ENCODE measurements at places on chromosomes 5 and 9.

- H3K36me3 ChIP-seq, result no peaks in the 10 kb centered on the region
- no peak overlapping the region for H3K27ac ChIP-seq
- DNase-seq, result no peak
- H3K4me1 ChIP-seq, result no peaks in the 10 kb centered on the region
- no peak overlapping the region for H3K4me3 ChIP-seq
These were observed 184.8 kb downstream of the MLLT3 start for GRCh38 chr9:20437476-20437875.

- H3K36me3 ChIP-seq, result no peaks in the 10 kb centered on the region
- H3K27ac ChIP-seq, result no peak overlapping the region
- peaks cover 16% of the 10 kb centered on the region for H3K27me3 ChIP-seq
- peaks cover 25% of the 10 kb centered on the region for H3K4me1 ChIP-seq
- no peak for DNase-seq
These were observed 523 bp upstream of the WWC1 start for GRCh38 chr5:168290902-168291341.

DNA sequence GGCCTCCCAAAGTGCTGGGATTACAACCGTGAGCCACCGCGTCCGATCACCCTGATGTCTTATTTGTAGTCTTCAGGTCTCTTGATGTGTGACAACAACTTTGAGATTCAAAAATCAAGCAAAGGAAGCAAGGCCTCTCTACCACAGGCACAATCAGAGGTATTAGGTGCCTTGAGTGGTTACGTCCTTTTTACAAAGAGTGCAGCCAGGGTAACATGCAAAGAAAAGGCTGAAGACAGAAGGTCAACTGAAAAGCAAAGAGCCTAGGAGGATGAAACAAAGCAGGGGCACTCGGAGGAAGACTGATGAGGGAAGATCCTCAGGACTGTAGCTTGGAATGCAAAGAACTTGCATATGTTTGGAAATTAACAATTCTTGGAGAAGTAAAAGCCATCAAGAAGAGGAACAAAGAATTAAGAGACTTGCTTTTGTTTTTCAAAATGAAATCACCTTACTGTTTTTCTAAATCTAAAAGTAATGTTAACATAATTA, 362.1 kb downstream of the EBF1 start:
- H3K4me1 ChIP-seq, result peaks cover 45% of the 10 kb centered on the region
- H3K27me3 ChIP-seq, result no peaks in the 10 kb centered on the region
- H3K36me3 ChIP-seq, result peaks cover 47% of the 10 kb centered on the region
- DNase-seq, result no peak
- H3K4me3 ChIP-seq, result no peak overlapping the region

DNA sequence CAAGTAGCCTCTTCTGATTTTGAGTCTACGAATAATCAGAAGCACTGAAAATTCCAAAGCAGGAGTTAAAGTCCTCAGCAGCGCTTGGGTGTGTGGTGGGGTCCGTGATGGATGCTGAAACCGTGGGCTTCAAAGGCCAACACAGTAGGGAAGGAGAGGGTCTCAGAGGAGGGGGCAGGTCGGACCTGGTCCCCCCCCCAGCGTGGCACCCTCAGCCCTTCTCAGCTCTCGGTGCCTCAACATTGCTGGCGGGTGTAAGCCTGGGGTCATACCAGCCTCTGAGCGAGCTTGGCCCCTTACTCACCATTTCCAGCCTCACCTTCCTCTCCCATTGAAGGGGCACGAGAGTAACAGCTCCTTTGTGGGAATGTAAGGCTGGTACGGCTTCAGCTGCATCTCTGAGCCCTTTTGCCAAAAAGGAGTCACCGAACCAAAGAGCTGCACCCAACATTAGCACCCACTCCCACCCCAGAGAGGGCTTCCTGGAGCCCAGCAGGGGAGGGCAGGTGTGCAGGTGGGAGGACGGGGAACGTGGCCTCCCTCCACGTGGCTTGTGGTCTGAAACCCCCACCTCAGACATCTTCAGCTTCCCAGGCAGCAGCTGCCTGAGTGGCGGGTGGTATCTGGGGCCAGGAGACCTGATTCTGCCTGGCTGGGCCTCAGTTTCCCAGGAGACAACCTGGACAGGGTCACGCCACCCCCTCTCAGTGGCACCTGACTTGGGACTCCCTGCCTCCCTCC, 6.7 kb upstream of the LCN1 start:
- no peaks in the 10 kb centered on the region for H3K36me3 ChIP-seq
- H3K4me3 ChIP-seq, result no peak overlapping the region

- peaks cover 4% of the 10 kb centered on the region for H3K4me1 ChIP-seq
- no peaks in the 10 kb centered on the region for H3K36me3 ChIP-seq
- no peak overlapping the region for H3K27ac ChIP-seq
- no peak overlapping the region for H3K4me3 ChIP-seq
- DNase-seq, result no peak
These were observed 68.4 kb downstream of the CFAP95 start for GRCh38 chr9:69888856-69889585.

Measured in activated B cell treated with CpG ODN at 0.5 μM for 24 hours (primary cell).